ENCODE measurements at places on chromosomes 3 and 15.

- peak; percentile 85 for DNase-seq
Observed at GRCh38 chr3:151468284-151468917, 7.5 kb upstream of the IGSF10 start.

GRCh38 chr3:94965867-94966475 is 903.1 kb downstream of the NSUN3 start:
- no peak for DNase-seq

- DNase-seq: no peak
Observed at GRCh38 chr15:70406617-70407335, 309.1 kb upstream of the TLE3 start.

GRCh38 chr15:31544361-31544760 is 217.7 kb downstream of the KLF13 start:
- DNase-seq: no peak

GRCh38 chr15:43190178-43190577 is 5.0 kb downstream of the CCNDBP1 start:
- DNase-seq: no peak

GRCh38 chr15:89575656-89576416 is 567 bp downstream of the TICRR start:
- no peak for DNase-seq

DNA sequence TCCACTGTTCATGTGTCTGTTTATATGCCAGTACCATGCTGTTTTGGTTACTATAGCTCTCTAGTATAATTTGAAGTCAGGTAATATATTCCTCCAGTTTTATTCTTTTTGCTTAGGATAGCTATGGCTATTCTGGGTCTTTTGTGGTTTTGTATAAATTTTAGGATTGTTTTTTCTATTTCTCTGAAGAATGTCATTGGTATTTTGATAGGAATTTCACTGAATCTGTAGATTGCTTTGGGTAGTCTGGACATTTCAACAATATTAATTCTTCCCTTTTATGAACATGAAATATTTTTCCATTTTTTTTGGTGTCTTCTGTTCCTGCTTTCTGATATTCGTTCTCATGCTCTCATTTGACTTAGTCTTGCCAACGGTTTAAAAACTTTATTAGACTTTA is 39.6 kb downstream of the GREM1 start:
- no peak for DNase-seq

DNA sequence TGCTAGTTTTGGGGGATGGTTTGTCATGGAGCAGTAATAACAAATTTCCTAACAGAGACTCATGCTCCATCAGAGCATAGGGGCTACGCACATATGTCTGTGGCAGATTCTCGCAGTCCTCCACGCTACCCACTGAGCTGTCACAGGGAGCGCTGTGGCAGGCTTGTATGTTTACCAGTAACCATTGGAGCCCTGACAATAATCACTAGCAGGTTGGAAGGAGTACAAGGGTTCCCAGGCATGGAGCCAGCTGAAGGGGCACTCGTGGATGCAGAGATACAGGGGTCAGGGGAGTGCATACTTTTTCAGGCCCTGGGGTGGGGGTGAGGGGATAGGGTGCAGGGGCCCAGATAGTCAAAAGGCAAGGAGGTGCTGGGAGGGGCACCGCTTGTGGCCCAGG is 7.9 kb upstream of the GP9 start:
- no peak for DNase-seq

DNA sequence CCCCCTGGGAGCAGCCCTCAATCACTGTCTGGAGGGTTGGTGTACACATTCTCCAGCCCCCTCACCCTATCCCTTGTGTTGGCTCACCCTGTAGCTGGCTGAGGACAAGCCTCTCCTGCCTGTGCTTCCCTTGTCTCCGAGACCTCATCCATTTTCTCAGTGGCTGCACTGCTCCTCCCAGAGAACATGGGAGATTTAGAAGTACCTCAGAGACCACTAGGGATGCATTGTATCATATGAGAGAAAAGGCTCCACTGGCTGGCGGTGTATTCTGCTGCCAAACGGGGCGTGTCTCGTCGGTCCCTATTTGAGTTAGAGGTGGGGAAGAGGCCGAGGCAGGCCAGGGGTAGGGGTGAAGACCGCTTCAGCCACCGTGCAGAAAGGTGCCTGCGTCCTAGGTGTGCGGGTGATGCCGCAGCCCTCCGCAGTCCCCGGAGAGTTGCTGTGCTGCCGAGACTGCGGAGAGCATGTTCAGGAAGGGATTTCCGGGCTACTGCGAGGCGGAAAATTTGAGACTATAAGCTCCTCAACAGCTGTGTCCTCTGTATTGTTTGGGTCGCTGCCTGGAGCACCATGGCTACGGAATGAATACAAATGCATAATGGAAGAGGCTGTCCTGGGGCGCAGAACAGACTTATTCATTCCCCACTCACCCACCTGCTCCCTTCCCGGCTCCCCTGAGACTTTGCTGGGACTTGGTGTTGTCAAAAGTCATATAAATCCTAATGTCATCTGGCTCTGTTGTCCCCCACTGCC is 43.8 kb downstream of the SPSB4 start:
- DNase-seq: no peak

DNA sequence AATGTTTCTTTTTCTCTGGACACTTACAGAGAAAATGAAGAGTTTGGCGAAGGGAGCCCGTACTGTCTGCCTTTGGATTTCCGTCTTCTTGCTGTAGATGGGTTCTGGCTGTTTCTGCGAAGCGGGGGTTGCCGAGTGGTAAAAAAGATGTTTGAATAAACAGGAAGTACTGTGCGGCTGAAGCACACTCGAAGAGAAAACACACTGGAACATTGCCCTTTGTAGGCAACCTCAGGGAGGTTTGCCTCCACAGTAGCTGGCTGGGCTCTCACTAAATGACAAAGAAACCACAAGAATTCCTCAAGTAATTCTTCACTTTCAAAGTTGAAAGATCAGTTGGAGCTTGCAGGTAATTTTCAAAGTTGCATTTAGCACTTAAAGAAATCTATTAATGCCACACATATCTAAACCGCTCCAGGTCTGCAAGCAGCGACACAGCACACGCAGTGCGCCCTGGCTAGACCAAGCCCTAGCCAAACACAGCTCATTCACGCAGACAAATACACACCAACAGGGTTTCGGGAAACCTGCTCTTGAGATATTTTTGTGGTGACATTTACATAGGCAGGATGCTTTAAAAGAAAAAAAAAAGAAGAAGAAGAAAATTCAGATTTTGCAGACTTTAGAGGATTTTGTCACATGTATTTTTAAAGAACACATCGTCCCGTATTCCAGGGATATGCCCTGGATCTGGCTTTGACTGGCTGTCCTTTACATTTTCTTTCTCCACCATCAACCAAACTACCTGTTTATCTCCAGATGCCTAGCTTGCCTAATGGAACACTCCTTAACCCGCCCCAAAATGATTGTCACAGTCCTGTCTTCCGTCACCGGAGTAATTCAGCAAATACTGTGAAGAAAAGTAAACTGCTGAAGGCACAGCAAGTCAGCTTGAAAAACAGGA is 452.8 kb downstream of the FOXP1 start:
- no peak for DNase-seq

GRCh38 chr3:120421926-120422325 is 28.9 kb downstream of the FSTL1 start:
- DNase-seq: no peak

DNA sequence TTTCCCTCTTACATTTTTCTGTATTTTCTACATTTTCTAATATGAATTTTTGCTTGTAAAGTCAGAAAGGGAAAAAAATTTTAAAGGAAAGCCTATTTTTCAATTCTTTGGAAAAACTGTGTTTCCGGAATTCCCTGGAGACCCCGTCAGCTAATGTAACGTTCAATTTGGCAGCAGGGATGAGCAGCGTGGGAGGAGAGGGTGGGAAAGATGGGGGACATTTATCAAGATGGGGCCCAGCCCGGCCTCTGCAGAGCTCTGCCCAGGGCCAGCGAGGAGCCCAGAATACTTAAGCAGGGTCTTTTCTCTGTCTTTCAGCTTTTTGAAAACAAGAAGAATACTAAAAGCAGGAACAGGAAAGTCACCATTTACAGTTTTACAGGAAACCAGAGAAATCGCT is 129.0 kb downstream of the LRRK1 start:
- no peak for DNase-seq

DNA sequence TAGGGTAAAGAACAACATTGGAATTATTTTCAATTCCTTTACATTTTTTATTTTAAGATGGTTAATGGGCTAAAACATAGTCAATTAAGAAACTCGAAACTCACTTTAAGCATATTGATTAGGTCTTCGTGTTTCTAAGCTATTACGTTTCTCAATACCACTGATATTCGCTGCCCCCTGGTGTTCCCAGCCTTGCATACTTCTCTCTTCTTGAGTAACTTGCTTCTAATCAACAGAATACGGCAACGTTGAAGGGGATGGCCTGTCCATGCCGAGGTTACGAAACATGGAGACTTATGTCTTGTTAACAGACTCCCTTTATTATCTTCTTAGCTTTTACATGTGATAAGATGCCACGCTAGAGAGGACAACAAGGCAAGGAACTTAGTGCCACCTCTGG is 43.6 kb downstream of the ROBO1 start:
- DNase-seq: peak; percentile 1

DNA sequence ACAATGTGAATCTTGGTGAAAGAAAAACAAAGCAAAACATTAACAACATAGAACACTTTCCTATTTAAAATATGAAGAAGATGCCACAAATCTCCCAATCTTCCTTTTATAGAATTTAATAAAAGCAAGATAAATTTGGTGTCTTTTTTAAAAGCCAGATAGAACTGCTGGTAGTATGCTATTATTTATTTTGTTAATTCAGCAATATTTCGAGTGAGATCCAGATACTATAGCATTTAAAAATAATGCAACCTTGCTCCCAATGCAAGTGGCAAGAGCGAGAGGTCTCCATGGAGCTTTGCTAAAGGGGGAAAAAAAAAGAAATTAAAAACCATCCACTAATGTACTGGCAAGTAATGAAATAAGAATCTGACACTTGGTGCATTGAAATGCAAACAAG is 121.8 kb downstream of the IL20RB start:
- DNase-seq: no peak

DNA sequence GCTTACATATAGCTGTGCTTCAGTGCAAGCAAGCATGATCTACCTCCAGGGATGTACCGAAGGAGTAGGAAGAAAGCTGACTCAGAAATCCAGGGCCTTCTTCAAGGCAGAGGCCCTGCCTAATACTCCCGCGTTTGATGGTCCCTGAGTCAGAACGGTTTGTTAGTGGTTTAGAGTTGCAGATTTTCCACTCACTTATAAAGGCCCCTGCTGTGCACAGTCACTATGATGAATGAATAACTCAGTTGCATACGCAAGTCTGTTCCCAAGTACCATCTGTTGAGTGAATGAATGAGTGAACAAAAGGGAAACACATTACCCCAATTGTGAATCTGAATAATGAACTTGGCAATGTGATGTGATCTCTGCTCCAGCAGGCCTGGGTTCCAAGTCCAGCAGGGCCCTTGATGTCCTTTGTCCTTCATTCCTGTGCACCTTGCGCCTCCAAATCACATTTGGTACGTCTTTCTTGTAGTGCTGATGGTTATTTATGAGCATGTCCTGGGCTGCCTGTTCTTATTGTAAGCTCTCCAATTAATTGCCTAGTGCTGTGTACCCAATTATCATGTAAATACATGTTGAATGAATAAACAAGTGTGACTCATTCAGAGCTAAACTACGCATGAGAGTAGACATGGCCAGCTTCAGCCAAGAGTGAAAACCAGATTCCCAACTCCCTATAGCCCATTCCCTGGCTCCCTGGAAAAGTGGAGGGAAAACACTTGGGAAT is 85.3 kb upstream of the LIMD1 start:
- DNase-seq: no peak

Measured in trophoblast cell (in vitro differentiated cells and primary cell).